ENCODE measurements at places on chromosomes 13 and 19.

- no peak for DNase-seq
Measured at GRCh38 chr19:31185261-31185660, 164.0 kb downstream of the TSHZ3 start.

GRCh38 chr13:42495255-42495654 lies 78.7 kb upstream of the TNFSF11 start:
- DNase-seq: no peak

- DNase-seq: peak; percentile 10
Measured at GRCh38 chr19:51754109-51754508, 2.4 kb upstream of the FPR1 start.

DNA sequence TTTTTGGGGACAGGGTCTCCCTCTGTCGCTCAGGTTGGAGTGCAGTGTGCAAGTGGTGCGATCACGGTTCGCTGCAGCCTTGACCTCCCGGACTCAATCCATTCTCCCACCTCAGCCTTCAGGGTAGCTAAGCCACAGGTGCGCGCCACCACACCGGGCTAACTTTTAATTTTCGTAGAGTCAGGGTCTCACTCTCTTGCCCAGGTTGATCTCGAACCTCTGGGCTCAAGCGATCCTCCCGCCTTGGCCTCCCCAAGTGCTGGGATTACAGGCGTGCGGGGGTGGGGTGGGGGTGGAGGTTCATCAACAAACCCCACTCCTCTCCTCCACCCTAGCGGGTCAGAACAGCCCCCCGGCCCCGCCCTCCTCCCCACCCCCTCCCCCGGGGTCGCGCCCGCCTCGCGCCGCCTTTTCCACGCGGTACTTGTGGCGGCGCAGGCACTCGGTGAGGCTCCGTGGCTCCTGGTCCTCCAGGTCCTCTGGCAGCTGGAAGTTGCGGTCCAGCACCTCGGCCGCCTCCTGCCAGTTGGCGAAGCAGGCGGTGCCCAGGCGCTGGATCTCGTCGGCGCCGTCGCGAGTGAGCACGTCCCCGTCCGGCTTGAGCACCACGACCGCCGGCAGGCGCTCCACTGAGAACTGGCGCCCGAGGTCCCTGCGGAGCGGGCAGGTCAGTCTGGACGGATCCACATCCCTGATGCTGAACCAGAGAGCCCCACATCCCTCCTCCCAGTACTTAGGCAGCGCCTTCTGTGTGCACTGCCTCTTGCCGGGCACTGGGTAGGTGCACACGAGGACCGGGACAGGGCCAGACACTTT lies 5.2 kb downstream of the NXNL1 start:
- DNase-seq: no peak

DNA sequence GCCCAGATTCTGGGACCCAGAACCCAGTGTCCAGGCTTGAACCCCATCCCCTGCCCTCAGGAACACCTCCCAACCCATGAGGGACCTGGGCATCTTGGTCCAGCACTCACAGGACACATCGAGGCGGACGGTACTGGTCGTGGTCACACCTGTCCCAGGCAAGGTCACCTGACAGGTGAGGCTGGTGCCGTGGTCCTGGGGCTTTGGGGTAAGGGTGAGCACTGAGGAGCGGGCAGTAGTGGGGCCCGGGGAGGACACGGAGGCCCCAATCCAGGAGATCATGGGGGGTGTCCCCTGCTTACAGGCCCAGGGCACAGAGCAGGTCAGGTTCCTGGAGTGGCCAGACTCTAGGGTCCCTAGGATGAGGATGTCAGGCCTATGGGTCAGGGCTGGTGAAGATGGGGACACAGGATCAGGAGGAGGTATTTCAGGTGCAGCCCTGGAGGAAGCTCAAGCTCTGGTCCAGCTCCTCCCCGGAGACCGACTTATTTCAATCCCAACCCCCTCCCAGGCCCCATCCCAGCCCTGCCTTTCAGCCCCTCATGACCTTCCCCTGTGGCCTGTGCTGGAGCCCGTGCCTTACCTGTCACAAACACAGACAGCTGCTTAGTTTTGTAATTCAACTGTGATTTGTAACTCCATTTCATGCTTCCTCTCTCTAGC lies 772 bp downstream of the SIGLEC8 start:
- DNase-seq: no peak

DNA sequence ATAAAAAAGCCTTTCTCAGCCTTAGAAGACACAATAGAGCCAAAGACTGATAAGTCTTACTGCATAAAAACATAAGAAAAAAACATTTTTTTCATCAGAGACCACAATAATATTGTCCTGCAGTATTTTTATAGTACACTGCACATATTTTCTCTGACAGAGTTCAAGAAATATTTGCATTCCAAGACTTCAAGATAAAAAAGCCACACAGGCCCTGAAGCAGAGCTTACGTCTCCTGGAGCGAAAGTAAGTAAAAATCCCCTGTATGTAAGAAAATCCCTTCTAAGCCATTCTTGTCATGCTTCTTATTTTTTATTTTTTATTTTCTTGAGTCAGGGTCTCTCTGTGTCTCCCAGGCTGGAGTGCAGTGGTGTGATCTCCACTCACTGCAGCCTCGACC lies 755.9 kb downstream of the LIG4 start:
- no peak for DNase-seq

- no peak for DNase-seq
Measured at GRCh38 chr19:49371184-49371583, 7.5 kb downstream of the DKKL1 start.

GRCh38 chr19:48540110-48540509 lies 11.9 kb upstream of the SULT2B1 start:
- DNase-seq: no peak

GRCh38 chr19:45297674-45298073 lies 25.0 kb downstream of the CKM start:
- DNase-seq: no peak

DNA sequence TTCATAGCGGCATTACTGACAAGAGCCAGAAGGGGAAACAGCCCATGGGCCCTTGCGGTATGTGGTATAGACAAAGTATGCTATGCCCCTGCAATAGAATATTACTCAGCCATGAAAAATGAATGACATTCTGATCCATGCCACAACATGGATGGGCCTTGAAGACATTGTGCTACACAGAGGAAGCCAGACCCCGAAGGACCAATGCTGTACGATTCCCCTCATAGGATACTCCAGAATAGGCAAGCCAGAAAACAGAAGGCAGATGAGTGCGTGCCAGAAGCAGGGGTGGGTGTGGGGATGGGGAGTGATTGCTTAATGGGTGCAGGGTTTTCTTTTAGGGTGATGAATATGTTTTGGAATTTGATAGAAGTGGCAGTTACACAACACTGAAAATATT lies 342.0 kb downstream of the TEX29 start:
- DNase-seq: no peak

- no peak for DNase-seq
Measured at GRCh38 chr13:43815204-43815603, 28.4 kb upstream of the ENOX1 start.
